ENCODE measurements at places on chromosomes 6 and 20. TPM values are rescaled to one million over a fixed set of nuclear protein-coding genes. Genes with fewer than 3 reads are reported as not detected.

DNA sequence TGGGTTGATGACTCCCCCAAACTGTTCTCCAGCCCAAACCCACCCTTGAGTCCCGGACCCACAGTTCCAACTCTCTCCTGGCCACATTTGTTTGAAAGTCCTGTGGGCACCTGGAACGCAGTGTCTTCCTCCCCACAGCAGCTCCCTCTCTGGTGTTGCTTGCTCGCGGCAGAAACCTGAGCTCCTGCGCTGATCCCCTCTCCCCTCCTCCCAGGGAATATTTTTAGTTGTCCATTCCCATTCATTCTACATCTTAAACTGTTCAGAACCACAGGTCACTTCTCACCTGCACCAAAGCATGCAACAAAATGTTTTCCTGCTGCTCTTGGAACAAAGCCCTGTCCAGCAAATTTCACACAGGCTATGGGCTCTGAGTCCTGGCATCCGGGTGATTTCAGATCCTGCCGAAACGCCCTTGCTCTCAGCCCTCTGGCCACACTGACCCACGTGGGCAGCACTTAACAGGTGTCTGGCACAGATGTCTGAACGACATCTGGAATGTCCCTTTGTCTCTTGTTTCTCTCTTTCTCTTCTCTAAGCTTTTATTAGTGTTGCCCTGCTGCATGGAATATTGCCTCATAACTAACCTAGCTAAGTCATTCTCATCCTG is 27.0 kb upstream of the PMEPA1 start:
- DNase-seq: peak; percentile 32

GRCh38 chr6:130560231-130560630 is 194.4 kb downstream of the TMEM200A start:
- DNase-seq: no peak

- no peak for DNase-seq
These were observed 8.9 kb downstream of the CCM2L start for GRCh38 chr20:32019156-32019510.

Gene FIG4
- 11.1 TPM for polyA plus RNA-seq
